ENCODE measurements at places on chromosomes 12 and 14.

DNA sequence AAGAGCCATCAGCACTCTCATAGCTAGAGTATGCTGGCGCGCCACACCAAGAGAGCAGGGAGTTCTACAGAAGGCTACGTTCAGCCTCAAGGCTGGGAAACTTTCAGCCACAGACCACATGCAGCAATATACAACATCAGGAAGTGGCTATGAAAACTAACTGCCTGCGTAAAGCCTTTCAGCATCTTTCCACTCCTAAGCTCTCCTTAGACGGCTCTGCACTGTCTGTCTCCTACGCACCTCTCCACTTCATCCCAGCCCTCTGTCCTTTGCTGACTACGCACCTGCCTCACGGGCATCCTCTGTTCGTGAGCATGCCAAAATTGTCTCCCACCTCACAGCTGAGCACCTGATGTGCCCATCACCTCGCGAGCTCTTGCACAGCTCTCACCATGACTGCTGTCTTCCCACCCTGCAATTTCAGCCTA lies 9.7 kb downstream of the MPHOSPH9 start:
- no peak for DNase-seq

DNA sequence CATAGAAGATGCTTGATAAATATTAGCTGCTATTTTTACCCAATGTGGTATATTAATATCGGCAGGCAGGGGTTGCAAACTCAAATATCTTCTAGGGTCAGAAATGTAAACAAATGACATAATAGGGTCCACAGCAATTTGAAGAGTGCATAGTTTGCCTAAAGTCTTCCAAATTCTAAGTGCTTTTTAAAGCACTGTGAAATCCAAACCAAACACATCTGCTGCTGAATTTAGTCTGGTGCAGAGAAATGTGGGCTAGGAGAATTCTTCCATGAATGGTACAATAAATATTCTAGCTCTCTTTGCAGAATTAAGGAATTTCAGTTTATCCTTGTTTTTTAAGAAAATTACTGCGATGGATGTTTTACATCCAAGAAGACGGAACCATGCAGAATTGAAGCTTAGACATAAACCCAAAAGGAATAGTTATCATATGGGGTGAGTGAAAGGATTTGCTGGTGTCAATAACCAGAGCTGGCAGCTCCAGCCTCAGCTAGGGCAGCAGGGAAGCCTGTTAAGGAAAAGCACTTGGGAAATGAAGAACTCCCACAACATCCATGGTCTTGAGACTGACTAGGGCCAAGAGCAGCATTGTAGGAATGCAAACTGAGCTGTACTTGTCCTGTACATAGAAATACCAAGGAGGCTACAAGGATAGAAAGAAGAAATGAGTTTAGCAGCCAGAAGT lies 65.5 kb downstream of the PTPRR start:
- DNase-seq = no peak

DNA sequence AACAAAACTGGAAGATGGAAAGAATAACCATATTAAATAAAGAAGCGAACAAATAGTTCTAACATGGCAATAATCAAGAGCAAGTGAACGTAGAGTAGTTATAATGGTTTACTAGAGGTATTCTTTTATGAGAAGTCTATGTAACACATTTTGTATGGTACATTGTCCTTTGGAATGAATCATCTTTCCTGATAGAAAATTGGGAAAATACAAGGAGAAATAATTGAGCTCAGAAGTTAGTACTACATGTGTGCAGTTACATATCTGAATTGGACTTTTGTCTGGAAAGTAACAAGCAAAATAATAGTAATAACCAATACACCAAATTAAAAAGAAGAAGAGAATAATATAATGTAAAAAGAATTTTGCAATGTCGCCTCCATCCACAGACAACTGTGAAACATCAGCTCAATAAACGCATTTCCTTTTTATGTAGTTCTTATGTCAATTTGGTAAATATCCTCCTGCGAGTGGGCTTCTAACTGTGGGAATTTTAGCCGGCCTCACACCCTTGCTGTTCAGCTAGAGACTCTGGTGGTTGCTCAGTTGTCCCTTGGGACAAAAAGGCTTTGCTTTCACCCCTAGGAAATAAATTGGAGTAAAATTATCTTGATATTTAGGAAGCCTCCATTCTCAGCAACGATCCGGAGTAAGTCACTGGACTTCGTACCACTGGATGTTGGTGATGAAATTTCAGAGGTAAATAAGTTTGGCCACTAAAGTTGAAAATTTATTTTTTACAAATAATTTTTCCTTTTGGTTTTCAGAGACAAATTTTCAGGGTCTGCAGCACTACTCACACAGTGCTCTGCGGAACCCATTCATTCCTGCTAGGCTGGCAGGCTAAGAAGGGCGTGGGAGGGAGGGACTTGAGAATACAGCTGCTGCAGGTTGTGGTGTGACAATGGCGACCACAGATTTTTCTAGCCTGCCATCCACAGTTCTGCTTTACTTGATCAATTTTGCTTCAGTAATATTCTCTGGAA lies 1.1 kb upstream of the TUBA1A start:
- no peak for DNase-seq

GRCh38 chr12:100661300-100661951 lies 87.9 kb downstream of the GAS2L3 start:
- DNase-seq = no peak

- DNase-seq = no peak
Measured at GRCh38 chr14:64244279-64244678, 49.9 kb downstream of the ESR2 start.
